ENCODE measurements at places on chromosomes 5 and 9.

DNA sequence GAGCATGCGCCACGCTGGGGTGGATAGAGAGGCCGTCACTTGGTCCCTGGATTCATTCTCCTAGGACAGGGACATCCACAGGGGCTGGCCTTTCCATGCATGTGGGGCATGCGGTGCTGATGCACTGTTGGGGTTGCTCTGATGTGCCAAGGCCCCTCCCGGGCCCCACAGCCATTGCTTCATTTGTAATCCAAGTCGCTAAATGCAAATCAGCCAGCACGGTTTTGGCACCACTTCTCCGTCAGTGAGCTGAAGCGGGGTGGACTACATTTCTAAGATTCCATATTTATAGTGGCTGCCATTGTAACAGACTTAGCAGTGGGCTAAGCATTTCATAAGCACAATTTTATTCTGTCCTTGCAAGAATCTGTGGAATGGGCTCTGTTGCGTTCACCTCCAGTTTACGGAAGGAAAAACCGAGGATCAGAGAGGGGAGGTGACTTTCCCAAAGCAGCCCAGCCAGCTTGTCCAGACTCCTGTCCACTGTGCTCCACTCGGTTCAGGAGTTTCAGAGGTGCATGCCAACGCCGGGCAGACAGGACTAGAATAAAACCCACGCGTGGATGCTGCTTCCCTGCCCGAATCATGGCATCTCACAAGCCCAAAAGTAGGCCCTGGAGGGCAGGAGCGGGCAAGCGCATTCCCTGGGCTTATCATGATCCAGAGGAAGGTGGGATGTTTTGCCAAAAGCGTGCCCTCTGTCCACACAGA is 102.6 kb upstream of the COL5A1 start:
- no peak for DNase-seq

- DNase-seq, result no peak
Measured at GRCh38 chr9:35908504-35909125, 675 bp upstream of the SPAAR start.

- no peak for DNase-seq
Measured at GRCh38 chr5:66898241-66898995, 298.2 kb downstream of the CD180 start.

DNA sequence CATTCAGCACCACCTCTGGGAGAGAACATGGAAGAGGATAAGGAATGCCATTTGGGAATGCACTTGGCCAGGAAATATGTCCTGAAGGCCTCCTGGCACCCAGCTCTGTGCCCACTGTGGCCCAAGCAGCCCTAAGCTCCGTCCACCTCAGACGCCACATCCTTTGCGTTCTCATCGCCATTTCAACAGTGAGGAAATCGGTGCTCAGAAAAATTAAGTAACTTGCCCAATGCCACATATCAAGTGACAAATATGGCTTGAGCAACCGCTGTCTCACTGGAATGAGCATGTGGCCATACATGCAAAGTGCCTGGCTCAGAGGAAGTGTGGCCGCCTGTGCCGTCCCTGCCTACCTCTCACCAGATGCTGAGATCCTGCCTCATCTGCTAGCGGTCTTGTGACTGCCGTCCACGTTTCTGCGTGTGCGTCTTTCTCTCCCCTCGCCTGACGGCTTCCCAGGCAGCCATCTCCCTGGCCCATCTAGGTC is 984 bp upstream of the DOK3 start:
- no peak for DNase-seq

GRCh38 chr5:144857454-144857853 is 686.8 kb downstream of the KCTD16 start:
- no peak for DNase-seq

- peak; percentile 69 for DNase-seq
Measured at GRCh38 chr5:112174959-112175594, 244.0 kb downstream of the EPB41L4A start.

DNA sequence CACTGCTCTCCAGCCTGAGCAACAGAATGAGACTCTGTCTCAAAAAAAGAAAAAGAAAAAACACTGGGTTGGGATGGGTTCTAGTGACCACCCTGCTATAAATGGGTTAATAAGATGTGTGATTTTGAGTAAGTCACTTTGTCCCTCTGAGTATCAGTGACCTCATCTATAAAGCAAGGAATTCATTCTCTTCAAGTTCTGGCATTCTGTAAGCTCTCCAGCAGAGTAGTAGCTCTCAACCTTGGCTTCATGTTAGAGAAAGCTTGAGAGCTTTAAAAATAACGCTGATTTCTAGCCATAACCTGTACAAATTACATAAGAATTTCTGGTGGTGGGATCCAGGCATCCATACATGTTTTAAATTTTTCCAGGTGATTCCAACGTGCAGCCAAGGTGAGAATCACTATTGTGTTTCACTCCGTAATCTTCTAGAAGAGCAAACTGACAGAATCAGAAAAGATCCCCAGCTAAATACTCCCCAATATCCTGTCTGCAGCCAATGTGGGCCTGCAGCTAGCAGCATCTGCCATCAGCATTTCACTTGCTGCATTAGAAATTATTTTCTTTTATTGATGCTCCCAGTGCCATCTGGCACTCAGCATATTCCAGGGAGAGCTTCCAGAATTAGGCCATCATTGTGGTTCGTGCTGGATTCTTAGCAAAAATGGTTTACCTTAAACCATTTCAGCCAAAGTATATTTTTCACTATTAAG is 109.4 kb downstream of the FEM1C start:
- no peak for DNase-seq

DNA sequence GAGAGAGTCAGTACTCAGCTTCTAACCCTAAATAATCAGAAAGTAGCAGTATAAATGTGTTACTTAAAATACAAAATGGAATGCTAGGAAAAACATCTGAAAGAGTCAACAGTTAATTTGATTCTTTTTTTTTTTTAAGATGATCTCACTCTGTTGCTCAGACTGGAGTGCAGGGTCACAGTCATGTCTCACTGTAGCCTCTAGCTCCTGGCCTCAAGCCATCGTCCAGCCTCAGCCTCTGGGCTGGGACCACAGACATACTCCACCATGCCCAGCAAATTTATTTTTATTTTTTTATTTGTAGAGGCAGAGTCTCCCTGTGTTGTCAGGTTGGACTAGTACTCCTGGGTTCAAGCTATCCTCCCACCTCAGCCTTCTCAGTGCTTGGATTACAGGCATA is 424.9 kb downstream of the IRX2 start:
- DNase-seq, result no peak

DNA sequence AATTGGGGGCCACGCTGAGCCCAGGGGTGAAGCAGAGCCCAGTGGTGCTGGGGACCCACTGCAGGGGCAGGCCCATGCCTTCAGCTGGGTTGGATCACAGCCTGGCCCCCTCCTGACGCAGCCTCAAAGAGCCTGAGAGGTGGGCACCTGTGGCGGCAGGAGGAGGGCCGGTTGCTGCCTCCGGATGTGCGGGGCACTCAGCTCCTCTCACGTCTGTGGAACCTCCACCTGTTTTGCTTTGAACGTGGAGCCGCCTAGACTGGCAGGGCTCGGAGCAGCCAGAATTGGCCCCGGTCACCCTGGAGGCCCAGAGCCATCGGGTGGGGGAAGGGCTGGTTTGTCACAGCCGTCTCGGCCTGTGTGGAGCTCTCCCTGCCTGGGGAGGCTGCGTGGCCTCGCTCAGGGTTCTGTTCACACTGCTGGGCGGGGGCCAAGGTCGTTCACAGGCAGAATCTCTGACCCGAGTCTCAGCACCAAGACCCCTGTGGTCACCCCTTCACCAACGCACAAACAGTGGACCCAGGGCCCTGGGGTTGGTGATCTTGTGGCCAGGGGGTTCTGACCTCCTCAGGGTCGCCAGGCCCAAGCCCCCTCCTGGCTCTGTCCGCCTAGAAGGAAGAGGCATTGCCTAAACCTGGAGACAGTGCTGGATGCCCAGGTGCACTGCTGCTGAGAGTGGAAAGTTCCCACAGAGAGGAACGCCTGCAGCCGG is 9.2 kb upstream of the SLC9A3 start:
- no peak for DNase-seq

DNA sequence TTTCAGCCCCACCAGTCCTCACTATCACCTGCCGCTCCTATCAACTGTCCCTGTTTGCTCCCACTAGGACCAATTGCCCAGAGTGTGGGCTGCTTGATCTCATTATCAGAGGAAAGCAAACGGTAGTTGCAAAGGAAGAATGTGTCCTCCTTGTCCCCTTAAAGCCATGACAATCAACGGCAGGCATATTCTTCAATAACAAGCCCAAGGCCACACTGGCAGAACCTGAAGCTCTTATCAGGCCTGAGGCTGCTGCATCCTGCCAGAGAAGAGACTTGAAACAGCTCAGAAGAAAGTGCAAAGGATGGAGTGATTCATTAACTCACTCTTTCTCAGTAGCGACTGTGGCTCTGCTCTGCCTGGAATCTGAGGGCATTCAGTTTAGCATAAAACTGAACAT is 39.2 kb upstream of the MAN2A1 start:
- DNase-seq, result no peak

DNA sequence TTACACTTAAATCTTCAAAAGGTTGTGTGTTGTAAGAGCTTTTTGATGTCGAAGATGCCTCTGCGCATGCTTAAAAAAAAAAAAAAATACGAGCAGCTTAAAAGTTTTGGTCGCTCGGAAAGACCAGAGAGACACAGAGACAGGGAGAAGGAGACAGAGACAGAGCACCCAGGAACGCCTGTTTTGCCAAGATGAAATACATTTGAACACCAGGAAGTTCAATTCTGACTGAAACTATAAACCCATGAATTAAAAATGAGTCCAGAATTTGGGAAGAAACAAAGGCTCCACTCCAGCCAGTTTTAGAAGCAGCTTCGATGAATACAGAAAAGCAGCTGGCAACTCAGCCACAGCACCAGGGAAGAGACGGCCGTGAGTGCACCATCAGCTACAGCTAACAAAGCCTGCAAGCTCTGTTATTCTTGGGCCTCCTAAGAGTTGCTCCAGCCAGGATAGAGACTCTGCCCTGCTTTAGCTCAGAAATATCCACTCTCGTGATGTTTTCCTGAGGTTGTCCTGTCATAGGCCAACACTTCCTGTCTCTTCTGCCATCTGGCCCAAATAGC is 2.5 kb upstream of the ZNF474 start:
- DNase-seq, result no peak

DNA sequence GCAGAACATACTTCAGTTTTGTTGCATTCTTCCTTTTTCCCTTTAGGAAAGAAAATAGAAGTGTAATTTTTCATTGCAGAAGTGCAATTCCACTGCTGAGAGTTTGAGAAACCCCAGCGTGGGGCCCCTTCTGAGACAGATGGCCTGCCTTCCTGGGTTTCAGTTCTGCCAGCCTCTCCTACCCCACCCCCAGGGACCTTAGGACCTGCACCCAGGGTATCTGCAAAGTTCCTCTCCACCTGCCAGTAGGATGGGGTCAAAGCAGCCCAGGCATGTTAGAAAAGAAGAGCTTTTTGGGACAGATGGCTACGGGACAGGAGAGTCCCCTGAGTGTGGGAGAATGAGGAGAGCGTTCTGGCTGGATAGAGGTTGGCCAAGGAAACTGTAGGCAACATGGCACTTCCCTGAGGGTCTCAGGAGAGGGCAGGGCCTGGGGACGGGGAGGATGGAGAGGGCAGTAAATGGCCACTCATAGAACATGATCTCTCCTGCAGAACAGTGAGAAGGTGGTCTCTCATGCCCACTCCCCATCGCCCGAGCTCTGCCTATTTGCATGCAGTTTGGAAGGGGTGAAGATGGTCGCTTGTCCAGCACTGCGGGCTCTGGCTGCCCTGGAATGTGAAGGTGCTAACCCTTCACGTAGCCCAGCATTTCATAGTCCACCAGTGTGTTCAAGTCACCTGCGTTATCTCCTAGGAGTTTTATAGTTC is at the start of gene TIFAB:
TIFAB (minus strand) TSS at position 31 of the 710 bp plus-strand sequence. CDS start 2,412 bp downstream, outside the sequence.
- DNase-seq, result no peak

DNA sequence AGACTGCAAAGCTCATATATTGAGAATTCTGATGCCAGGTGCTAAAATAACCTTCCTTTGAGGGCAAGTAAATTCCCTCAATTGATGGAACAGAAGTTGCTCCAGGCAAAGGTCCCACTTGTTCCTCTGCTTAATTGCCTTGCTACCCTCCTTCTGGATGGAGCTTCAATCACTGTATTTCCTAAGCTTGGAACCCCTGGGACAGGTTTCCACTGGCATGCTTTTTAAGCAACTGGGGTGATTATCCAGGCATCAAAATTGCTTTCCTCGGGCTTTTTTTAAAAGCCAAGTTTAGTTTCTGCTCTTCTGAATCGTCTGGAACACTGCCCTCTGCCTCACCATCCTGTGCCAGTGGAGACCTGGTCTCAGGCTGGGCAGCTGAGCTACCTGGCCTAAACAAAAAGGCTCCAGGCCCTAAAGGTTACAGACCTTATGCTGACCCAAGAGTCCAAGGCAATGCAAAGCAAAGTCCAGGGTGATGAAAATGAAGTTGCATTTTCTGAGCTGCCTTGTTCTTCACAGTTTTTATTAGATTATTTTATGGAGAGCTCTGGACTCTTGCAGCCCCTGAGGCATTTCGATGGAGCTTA is 167.9 kb upstream of the CD180 start:
- DNase-seq, result no peak

- no peak for DNase-seq
Measured at GRCh38 chr5:112822456-112822855, 38.6 kb upstream of the SRP19 start.

DNA sequence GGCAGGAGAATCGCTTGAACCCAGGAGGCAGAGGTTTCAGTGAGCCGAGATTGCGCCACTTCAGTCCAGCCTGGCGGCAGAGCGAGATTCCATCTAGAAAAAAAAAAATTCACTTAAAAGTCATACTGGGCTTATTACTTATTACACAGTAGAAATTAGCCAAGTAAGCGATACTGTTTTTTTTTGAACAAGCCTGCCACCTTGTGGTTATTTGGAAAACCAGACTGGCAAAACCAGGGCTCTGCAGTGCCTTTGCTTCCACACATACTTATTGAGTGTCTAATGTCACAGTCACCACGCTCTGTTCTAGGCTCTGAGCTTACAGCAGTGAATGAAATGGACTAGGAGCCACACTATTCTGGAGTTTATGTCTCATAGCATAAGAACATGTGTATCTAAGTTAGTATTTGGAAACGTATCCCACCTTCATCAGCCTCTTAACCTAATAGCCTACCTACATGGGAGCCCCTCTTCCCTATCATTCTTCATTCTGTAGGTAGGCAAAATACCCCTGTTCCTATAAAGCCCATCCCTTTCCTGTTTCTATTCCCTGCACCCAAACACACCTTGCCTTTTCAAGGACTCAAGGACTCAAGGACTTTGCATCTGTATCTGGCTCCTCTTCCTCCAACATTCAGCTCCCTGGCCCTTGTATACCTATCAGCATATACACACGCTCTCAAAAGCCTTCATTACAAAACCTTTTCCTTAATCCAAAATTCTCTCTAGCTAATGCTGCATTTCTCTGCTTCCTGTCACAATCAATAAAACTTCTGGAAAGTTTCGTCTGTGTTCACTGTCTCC is 13.9 kb upstream of the BASP1 start:
- peak; percentile 73 for DNase-seq

- DNase-seq, result no peak
Measured at GRCh38 chr5:122375801-122376200, 63.8 kb downstream of the SNCAIP start.

- DNase-seq, result no peak
Measured at GRCh38 chr5:66932457-66932856, 264.1 kb downstream of the CD180 start.
